ENCODE measurements at places on chromosomes 11 and 22.

DNA sequence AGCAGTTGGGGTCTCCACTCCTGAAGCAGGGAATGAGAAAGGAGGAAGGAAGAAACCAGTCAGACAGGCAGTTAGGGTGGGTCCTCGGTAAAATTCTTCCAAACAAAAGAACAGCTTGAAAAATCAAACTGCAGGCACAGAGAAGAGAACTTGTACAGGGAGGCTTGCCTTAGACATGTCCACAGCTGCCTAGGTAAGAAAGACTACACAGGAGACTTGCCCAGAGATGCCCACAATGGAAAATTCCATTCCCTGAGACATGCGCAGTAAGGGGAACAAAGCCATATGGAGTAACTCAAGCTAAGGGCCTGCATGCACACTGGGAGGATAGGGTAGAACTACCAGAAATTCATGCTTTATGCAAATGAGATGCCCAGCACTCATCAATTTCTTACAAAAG is 9.8 kb downstream of the KCNJ11 start:
- no peak for DNase-seq

- DNase-seq = no peak
These were observed 466 bp downstream of the FAM168A start for GRCh38 chr11:73597336-73597955.

DNA sequence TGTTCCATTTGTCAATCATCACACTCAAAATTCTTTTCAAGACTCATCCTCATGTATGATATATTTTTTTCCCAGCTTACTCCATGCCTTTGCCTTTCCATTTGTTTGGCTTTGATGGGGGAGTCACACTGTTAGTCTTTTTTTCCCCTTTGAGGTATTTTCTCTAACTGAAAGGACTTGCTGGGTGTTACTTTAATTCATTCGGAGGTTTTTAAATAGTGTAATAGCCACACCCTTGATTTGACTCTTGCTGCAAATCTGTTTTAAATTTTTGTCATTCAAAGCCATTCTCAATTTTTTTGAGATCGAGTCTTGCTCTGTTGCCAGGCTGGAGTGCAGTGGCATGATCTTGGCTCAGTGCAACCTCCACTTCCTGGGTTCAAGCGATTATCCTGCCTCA is 84.1 kb downstream of the C11orf87 start:
- no peak for DNase-seq

DNA sequence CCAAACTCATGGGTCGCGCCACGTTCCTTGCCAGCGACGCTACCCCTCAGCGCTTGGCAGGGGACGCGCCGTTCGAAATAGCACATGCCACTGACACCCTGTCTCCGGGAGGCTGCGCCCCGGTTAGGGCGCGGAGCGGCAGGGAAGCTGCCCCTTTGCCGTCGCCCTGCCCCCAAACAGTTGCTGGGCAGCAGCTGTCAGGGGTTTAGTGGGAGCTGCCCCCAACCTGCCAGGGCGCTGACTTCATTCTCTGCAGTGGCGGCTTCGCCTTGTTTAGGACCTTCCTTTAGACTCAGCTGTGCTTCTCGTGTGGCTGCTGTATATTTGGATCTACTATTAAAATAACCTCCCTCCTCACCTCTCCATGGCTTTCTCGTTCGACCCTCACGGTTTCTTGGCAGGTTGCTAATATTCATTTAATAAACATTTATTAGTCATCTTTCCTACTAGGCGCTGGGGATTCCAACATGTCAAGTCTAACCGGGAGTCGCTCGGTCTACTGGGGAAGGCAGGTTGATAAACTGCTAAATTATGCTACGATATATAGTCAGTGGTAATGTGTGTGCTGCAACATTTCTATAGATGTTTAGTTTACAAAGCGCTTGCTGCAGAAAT is 782 bp downstream of the TMEM109 start:
- DNase-seq = no peak

- DNase-seq = no peak
These were observed 71.5 kb downstream of the SHANK2 start for GRCh38 chr11:71180694-71181470.

DNA sequence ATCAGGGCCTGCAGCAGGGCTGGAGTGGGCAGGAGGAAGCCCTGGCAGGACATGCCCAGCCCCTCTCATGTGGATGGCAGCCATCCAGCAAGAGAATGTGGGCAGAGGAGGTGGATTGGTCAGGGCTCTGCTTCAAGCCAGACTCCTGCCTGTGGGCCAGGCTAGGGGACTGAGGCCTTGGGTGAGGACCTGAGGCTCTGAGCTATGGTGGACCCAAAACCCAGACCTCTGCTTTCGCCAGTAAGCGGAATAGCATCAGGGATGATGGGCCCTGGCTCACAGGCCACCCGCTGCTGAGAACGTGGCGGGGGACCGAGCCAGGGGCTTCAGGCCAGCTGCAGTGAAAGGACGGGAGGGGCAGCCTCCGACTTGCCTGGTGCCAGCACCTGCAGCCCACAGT is 57.4 kb downstream of the LINC01488 start:
- no peak for DNase-seq

DNA sequence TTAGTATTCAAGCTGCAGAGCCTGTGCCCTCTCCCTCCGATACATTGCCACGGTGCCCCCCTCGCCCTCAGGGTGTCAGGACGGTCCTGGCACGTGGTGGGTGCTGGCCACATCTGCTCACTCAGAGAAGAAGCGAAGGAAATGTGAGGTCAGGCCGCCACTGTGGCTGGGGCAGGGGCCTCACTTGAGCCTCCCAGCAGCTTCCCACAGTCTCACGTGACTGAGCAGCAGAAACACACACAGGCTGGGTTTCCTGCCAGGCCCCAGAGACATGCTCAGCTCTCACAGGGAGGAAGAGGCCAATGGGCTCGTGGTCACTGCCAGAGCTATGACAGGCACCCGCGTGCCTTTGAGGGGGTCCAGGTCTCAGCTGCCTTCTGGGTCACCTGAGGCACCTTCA is 37.9 kb upstream of the PRR5 start:
- DNase-seq = no peak

- no peak for DNase-seq
These were observed 4.2 kb upstream of the NFAM1 start for GRCh38 chr22:42436404-42436803.

DNA sequence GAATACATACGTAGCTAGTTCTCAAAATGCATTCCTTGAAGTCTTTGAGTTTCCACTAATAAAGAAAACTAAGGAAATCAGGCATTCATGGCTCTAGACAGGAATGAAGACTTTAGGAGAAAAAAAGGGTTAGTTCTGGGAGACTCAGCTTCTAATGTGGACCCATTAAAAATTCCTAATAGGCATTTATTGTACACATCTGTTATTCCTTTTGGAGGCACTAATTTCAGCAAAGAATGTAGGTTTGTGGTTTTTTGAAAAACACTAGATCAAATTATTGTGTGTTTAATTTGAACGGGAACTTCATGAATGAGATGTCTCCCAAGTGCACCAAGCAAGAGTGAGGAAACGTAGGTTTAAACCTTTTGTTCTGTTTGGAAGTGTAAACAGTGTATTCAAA is 42.7 kb downstream of the PARVA start:
- no peak for DNase-seq

DNA sequence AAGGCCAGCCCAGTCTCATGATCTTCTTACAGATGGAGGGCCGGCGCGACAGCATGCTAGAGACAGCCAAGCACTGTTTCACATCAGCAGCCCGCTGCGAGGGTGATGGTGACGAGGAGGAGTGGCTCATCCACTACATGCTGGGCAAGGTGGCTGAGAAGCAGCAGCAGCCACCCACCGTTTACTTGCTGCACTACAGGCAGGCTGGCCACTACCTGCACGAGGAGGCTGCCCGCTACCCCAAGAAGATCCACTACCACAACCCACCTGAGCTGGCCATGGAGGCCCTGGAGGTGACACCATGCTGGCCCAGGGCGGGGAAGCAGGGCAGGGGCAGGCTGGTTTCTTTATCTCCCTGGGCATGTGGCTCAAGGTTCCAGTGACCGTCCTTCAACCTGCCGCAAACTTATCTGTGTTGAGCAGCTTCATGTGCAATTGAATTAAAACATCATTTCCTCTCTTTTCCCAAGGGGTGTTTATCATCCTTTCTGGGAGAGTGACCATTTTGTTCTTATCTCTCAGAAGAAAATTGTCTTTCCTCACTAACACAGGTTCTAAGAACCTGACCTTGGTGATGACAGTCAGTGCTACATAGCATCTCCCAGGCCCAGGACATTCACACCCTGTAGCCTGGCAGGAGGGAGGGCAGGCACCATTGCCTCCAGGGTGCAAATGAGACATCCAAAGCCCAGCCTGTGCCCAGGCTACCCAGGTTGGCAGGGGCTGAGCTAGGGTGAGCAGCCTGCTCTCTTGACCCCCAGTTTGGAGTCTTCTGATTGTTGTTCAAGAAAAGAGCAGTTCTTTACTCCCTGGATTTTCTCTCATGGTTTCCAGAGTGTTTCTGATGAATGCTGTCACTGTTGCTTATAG is 80.7 kb downstream of the CABIN1 start:
- DNase-seq = no peak

DNA sequence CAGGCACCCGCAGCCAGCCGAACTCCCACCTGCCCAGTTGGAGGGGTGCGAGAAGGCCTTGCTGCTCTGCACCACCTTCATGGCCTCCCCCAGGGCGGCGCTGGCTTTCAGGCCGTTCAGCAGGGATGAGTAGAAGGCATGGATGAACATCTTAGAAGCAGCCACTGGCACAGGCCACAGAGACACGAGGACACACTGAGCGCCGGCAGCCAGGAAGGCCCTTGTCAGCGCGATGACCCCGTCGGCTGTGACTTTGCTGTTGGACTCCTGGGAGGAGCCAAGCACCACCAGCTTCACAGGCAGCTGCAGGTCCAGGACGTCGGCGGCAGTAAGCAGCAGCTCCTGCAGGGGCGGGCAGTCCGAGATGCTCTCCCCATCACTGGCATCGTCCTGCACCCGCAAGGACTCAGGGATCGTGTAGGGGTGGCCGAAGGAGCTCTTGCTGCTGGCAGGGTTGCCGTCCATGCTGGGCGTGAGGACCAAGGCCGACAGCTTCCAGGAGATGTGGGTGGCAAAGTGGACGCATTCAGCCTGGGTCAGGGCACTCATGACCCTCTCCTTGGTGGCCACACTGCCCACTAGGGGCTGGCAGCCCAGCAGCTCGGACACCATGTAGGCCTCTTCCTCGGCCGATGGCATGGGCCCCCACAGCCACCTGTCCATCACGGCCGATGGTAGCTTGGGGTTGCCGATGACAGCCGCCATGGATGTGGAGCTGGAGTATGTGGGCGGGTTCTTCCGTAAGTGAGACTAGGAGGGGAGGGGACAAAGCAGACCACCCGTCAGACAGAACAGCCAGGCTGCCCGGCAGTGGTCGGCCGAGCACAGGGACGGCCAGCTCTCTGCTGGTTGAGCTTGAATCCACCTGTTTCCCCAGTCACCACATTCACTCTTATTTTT is 79.7 kb upstream of the PITPNB start:
- no peak for DNase-seq

- DNase-seq = no peak
These were observed 83.9 kb downstream of the NCAM1 start for GRCh38 chr11:113045146-113045545.

GRCh38 chr11:72583177-72583553 is 91.1 kb downstream of the PDE2A start:
- DNase-seq = no peak

- no peak for DNase-seq
These were observed 33.3 kb downstream of the NF2 start for GRCh38 chr22:29636751-29637150.

DNA sequence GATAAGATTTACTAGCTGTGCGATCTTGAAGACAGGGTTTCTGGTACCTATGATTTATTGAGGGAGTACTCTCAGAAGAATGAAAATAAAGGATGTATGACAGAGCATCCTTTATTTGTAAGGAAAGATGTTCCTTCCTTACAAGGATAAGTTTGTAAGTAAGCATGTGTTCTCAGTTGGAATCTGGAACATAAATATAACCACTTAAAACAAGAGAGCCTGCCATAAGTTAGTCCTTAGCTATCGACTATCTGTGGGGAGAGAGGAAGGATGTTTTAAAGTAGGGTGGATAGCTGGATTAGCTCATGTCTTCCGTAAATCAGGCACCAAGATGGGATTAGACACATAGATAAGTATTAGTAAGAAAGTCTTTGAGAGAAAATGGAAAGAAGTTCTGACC is 192.6 kb upstream of the CARD18 start:
- no peak for DNase-seq

- no peak for DNase-seq
These were observed 1.7 kb downstream of the TTLL8 start for GRCh38 chr22:50056214-50056972.

- no peak for DNase-seq
These were observed 11.9 kb downstream of the GLB1L2 start for GRCh38 chr11:134343646-134344045.

GRCh38 chr11:19168090-19168489 is 33.7 kb downstream of the CSRP3 start:
- no peak for DNase-seq

DNA sequence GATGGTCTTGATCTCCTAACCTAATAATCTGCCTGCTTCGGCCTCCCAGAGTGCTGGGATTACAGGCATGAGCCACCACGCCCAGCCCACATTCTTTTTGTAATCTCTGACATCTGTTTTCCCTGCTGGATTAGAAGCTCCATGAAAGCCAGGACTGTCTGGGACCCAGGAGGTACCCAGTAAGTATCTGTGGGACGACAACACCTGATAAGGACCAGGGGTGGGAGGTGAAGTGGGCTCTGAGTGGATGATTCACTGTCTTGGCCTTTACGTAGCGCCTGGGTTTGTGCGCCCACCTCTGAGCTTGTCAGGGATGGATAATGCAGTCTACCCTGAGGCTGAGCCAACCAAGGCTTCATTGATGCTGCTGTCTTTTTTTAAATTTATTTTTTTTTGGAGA is 118.8 kb downstream of the ABTB2 start:
- DNase-seq = no peak

- peak; percentile 98 for DNase-seq
These were observed at the start of gene BATF2 for GRCh38 chr11:64996710-64997380. Gene BATF2 (minus strand): TSS chr11:64996971. CDS start chr11:64996914, 57 bp downstream.

- DNase-seq = no peak
These were observed 146.2 kb downstream of the ATXN10 start for GRCh38 chr22:45817745-45818423.

DNA sequence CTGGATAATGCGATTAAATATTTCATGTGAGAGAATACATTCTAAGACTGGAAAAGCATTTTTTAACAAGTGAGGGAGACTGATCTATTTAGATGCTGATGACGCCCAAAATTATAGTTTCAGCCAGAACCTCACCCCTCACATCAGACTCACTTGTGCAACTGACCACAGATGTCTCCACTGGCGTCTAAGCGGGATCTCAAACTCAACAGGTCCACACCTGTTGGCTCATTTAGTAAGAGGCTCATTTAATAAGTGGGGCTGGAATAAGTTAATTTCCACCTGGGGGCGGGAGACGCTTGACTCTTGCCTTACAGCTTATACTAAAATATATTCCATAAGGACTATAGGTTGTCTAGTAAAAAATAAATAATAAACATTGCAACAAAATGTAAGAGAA is 47.5 kb downstream of the MORC2 start:
- DNase-seq = no peak

DNA sequence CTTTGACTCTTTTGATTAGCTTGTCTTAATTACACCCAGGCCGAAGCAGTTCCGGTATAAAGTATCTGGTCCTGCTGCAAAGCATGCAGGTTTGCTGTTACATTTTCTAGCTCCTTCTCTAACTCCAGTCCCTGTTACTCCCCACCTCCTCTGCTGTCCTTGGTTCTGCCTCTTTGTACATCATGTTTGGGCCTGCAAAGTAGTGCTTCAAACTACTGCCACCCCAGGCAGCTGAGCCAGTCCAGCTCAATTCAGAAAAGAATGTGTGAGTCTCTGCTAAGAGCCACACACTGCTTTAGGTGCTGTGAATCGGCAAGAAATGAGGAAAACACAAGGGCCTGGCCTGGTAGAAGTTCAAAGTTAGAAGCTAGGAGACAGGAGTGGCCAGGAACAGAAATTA is 136.0 kb downstream of the SERGEF start:
- DNase-seq = no peak

- no peak for DNase-seq
These were observed 339.3 kb downstream of the DCDC1 start for GRCh38 chr11:31030138-31030792.

Measured in 8988T (cell line).